ENCODE measurements at places on chromosomes 11 and 22.
A peak's percentile ranks its signal among the peaks of the same experiment; 100 is the strongest.

GRCh38 chr11:76616676-76617552 is 53.6 kb downstream of the LRRC32 start:
- DNase-seq = no peak

- no peak for DNase-seq
These were observed 130.5 kb downstream of the ARHGAP42 start for GRCh38 chr11:100817620-100818019.

DNA sequence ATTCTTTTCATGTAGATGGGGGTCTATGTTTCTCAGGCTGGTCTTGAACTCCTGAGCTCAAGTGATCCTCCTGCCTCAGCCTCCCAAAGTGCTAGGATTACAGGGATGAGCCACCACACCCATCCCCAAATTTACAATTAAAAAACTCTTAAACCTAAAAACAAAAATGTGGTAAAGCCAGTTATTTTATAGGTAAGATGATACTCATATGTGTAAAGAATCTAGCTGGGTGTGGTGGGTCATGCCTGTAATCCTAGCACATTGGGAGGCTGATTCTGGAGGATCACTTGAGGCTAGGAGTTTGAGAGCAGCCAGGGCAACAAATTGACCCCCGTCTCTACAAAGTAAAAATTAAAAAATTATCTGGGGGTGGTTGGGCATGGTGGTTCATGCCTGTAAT is 4.0 kb upstream of the RBM14 start:
- no peak for DNase-seq

GRCh38 chr11:18720091-18720807 is 5.7 kb downstream of the IGSF22 start:
- no peak for DNase-seq

GRCh38 chr11:62402960-62403730 is 15.7 kb upstream of the SCGB1A1 start:
- no peak for DNase-seq

DNA sequence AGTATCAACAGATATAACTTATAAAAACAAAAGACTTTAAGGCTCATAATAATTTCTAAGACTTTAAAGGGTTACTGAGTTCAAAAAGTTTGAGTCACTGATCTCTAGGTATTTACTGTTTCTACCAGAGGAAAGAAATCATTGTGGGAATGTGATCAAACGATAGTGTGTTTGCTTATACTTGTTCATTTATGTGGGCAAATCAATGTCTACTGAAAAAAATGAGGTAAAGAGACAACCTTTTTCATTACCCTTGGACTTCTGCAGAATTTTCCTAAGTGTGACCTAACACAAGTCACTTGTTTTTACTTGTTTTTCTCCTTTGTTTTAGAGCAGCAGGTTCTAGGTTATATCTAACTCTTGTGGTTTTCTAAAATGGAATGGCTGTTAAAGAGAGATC is 65.4 kb downstream of the PRR5L start:
- no peak for DNase-seq

- DNase-seq = no peak
These were observed 5.7 kb downstream of the EIF3L start for GRCh38 chr22:37854946-37855345.

GRCh38 chr22:31292236-31292989 is at the start of gene PIK3IP1:
Gene PIK3IP1, minus strand, starts transcription at chr22:31292488. Its CDS starts 144 bp downstream, at chr22:31292344.
- DNase-seq = peak; percentile 47
